ENCODE measurements at places on chromosomes 3 and 15.
A peak's percentile ranks its signal among the peaks of the same experiment; 100 is the strongest.

GRCh38 chr3:197685546-197685945 lies 51.2 kb downstream of the RUBCN start:
- DNase-seq = no peak

DNA sequence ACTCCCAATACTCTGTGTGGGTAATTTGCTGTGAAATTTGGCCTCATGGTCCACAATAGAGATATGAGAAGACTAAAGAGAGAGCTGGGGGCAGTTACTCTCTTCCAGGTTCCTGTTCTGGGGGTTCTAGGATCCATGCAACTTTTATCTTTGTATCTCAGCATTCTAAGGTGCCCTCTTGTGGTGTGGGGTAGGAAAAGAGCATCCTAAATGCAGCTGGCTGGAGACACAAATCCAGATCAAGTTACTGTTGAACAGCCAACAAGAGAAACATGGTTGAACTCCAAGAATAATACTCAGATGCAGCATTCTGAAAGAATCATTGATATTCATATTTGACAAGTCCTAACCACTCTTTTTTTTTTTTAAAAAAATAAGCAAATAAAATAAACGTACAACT lies 238.2 kb downstream of the GREM1 start:
- DNase-seq = peak; percentile 30

- DNase-seq = no peak
Observed at GRCh38 chr15:22871481-22872086, 33.1 kb downstream of the NIPA2 start.

- no peak for DNase-seq
Observed at GRCh38 chr3:169923189-169923588, 11.8 kb downstream of the SAMD7 start.

GRCh38 chr3:13647298-13648059 lies 98.6 kb downstream of the FBLN2 start:
- no peak for DNase-seq

DNA sequence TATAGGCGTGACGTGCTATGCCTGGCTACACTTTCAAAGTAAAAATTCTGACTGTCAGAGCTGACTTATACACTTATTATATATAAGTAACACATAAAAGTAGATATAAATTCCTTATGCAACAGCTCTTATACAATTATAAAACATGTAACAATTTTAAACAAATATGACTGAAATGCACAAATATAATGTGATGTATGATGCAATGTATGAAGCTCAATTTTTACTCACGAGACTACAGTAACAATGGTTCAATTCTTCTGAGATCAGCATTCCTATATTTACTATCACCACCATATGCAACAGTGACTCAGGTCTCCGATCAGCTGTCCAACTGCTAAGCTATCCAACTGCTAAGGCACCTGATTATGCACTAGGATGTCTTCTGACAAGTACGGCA lies 8.2 kb downstream of the BNIP2 start:
- no peak for DNase-seq

DNA sequence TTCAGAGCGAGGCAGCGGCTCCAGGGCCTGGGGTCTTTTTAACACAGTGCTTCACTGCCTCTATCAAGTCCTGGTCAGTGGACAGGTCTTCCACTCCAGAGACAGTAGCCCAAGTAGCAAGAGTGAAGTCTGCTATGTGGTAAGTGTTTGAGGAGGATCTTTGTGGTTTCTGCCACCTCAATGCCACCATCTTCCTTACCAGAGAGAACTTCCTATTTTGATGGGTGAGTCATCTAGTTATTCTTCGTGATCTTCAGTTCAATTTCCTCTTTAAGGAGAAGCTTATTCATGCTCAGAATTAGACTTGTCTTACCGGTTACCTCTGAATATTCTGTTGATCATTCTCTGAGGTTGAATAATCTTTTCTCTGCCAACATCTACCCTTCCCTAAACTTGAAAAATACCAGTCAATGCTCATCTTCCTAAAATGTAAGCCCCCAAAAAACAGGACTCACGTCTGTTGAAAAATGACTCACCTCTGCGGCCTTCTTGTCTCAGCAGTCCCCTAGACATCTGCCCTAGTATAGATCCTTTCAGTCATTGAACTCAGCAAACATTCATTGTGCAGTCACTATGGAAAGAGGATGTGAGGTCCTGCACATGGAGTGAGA lies 32.2 kb upstream of the BCL6 start:
- no peak for DNase-seq

GRCh38 chr15:52790169-52790708 lies at the start of gene ONECUT1:
Gene ONECUT1 (minus strand): TSS chr15:52790336. CDS start chr15:52789884, 452 bp downstream.
- no peak for DNase-seq

GRCh38 chr15:78264304-78265136 lies at the start of gene DNAJA4:
Gene DNAJA4 (plus strand): TSS chr15:78264562. CDS start chr15:78264764, 202 bp downstream.
- no peak for DNase-seq

- no peak for DNase-seq
Observed at GRCh38 chr3:169077394-169077906, 586.1 kb downstream of the MECOM start.

DNA sequence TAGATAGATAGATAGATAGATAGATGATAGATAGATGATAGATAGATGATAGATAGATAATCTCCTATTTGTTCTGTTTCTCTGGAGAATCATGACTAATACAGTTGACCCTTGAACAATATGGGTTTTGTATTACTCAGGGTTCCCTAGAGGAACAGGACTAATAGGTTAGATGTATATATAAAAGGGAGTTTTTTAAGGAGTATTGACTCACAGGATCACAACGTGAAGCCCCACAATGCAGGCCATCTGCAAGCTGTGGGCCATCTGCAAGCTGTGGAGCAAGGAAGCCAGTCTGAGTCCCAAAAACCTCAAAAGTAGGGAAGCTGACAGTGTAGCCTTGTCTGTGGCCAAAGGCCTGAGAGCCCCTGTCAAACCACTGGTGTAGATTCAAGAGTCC lies 67.6 kb downstream of the PYDC2 start:
- no peak for DNase-seq

DNA sequence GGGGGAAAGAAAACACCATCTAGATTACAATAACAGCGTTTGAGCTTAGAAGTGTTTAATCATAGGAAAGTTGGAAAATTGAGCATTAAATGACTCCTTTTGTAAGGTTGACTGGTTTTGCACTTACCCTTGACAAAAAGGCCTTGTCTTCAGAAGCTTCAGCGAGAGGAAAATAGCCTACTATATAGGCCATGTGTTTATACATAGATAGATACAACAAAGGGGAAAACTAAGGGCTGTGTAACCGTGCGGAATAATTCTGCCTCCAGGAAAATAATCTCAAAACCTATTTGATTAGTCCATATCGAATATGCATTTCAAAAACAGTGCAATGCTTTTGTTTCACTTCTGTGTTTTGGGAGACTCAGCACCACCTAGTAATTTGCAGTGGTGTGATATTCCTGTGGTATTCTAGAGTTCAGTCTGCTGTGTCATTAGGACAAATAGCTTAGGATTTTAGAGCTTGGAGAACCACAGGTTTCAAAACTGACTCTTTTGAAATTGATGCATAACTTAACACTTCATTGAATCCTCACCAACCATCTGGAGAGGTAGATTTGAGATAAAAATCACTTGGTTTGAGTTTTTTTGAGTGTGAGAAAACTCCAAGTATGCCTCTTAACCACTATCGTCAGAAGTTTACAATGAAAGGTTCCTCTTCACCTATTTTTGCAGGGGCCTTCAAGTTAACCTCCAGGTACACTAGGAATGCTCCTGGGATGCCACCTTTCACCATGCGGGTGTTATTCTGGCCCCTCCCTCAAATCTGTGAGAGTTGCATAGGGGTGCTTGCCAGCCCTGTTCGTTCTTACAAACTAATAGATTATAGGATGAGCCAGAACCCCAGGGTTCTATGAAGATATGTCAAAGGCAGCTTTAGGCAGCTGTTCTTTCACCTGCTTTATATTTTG lies 1.9 kb downstream of the ARHGAP31 start:
- DNase-seq = no peak

DNA sequence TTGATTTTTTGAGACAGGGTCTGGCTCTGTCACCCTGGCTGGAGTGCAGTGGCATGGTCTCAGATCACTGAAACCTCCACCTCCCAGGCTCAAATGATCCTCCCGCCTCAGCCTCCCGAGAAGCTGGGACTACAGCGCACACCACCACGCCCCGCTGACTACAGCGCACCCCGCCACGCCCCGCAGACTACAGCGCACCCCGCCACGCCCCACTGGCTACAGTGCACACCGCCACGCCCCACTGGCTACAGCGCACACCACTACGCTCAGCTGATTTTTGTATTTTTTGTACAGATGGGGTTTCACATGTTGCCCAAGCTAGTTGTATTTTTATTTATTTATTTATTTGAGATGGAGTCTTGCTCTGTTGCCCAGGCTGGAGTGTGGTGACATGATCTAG lies 35.6 kb downstream of the SLC51A start:
- no peak for DNase-seq

DNA sequence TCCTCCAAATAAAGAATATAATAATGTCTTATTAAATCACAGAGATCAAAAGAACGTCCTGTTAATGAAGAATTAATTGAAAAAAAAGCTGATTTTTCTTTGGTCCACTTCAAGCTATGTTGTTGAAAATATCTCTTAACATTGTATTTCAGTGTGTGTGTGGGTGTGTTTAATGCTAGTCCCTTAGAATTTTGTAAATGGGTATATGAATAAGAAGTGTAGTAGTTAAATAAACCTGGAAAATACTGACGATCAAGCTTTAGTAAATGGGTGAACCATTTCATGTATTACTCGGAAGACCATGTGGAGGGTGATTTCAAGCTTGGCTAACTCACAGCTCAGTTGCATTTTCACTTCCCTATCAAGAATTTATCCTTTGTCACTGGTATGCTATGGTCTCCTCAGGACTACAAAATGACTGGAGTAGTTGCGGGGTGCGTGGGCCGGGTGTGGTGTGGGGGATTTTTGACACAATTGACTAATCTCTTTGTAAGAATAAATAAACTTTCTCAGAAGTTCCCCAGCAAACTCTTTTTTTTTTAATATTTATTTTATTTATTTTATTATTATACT lies 586.4 kb downstream of the GRM7 start:
- no peak for DNase-seq

- DNase-seq = no peak
Observed at GRCh38 chr15:88651136-88651732, 12.4 kb downstream of the ISG20 start.

GRCh38 chr3:71310359-71310979 lies 273.1 kb downstream of the FOXP1 start:
- DNase-seq = no peak

- DNase-seq = no peak
Observed at GRCh38 chr15:80445300-80446041, 41.3 kb downstream of the ARNT2 start.

DNA sequence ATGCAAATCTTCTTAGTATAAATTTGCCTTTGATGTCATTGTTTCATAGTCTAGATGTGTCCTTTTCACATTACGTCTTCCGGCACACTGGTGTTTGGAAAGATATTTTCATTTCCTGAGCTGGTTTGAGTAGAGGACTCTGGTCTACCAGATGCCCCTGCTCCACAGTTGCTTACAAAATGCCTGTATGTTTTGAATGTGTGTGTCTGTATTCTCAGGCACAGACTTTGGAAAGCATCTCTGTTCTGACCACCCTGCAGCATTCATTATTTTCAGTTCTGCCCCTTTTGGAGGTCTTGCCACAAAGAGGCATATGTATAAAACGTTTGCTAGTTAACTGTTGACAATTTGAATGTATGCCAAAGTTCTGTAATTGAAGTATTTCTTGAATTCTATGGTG lies 236.0 kb upstream of the GOLIM4 start:
- no peak for DNase-seq

- DNase-seq = no peak
Observed at GRCh38 chr15:52636459-52636858, 42.7 kb downstream of the ATOSA start.
